ENCODE measurements at places on chromosomes 6 and 20.

DNA sequence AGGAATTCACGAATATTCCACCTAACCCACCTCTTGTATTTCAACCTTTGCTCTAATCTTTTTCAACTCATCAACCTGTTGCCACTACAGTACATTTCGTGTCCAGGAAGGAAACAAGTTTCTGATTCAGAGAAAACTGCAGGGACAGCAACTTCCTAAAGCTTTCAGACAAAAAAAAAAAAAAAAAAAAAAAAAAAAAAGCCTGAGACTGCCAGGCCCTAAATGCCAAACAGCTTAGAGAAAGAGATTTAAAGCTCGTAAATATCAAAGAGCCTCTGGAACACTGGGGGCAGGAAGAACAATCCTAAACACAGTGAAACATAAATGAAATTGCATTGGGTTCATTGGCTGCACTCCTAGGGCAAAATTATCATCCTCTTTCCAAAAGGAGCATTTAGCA lies 411.2 kb upstream of the SPTLC3 start:
- DNase-seq, result no peak

GRCh38 chr6:43803783-43804549 lies 34.0 kb downstream of the VEGFA start:
- no peak for DNase-seq

DNA sequence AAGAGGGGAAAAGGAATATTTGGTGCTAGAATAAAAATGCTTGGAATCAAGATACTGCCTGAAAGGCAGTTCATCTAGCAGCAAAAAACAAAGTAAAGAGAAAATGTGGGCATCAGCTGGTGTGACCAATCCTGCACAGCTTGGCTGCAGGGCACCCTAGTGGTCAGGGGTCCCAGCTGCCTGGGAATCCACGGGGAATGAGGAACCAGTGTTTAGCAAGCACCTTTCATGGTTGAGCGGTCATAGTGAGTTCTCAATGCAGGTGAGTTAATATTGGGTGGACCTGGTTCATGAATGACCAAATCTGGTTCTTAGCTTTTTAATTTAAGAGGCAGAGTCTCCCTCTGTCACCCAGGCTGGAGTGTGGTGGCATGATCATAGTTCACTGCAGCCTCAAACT lies 53.3 kb downstream of the CAP2 start:
- no peak for DNase-seq

DNA sequence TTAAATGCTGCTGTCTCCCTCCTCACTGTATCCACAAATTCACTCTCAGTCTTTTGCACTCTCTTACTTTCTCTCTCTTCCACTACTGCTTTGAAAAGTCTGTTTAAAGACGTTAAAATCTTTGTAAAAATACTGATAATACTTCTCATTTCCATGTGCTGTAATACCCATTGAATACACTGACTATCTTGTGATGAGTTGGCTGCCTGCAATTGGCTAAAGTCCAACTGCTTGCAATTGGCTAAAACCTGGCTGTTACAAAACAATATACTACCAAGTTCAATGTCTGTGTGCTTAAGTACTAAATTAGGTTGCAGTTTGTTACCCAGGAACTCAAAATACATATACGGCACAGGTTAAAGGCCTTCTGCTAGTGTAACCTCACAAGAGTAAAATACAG lies 264.8 kb downstream of the THBS2 start:
- no peak for DNase-seq

GRCh38 chr6:30942338-30943060 lies 1.7 kb downstream of the MUCL3 start:
- no peak for DNase-seq

GRCh38 chr20:25447671-25448070 lies 40.2 kb downstream of the GINS1 start:
- DNase-seq, result no peak

GRCh38 chr6:86941461-86941860 lies 4.1 kb downstream of the HTR1E start:
- DNase-seq, result no peak

GRCh38 chr20:49344975-49345374 lies 67.1 kb upstream of the ZNFX1 start:
- peak; percentile 68 for DNase-seq

DNA sequence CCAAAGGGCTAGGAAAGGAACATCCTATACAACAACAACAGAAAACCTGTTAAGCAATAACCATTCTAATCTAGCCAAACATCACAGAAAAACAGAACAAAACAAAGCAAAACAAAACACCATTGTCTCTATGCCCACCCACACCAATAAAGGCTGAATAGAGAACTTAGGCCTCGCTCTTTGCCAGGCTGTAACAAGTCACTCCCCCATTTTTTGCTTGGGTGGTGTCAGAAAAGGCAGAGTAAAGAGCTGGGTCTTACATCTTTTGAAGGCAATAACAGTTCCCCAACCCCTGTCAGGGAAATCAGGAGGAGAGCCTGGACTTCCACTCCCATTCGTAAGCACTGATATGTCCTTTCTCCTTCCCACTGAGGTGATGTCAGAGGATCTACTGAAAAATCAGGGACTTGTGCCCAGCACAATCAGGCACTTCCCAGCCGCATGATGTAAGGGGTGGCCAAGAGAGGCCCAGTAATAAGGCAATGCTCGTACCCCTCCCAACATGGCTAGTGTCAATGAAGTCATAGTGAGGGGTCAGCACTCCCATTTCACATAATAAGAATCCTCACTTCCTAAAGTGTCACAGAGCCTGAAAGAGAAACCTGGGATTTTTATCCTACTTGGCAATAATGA lies 31.0 kb downstream of the THEMIS start:
- no peak for DNase-seq

DNA sequence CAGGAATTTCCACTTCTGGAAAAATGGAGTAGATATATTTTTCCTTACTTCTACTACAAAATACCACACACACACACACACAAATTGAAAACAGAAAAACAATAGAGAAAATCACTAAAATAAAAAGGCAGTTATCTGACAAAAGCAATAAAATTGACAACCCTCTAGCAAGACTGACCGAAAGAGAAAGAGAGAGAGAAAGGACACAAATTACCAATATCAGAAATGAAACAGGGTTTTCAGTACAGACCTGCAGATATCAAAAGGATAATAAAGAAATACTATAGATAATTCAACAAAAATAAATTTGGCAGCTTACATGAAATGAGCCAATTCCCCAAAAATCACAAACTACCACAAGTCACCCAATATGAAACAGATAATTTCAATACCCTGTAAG lies 104.7 kb downstream of the OPRM1 start:
- no peak for DNase-seq

GRCh38 chr6:78614961-78615360 lies 252.4 kb upstream of the IRAK1BP1 start:
- DNase-seq, result no peak

DNA sequence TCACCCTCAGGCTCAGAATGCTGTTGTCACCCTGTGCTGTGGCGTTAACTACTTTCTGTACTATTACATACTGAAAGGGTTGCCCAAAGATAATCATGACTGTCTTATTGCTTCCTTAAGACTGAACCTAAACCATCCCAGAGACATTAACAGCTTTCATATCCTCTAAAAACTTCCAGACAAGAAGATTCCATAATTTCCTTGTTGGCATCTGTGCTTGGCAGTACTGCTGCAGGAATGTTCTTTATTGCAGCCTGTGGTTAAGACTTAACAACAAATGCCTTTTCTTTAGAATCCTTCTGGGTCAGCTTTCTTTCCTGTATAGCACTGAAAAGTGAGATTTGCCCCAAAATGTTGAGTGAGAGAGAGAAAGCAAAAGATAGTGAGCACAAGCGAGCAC lies 109.7 kb downstream of the GJA10 start:
- DNase-seq, result no peak

GRCh38 chr6:45681860-45682511 lies 304.3 kb upstream of the SUPT3H start:
- no peak for DNase-seq

- DNase-seq, result no peak
Observed at GRCh38 chr6:104754788-104755409, 104.8 kb downstream of the HACE1 start.

DNA sequence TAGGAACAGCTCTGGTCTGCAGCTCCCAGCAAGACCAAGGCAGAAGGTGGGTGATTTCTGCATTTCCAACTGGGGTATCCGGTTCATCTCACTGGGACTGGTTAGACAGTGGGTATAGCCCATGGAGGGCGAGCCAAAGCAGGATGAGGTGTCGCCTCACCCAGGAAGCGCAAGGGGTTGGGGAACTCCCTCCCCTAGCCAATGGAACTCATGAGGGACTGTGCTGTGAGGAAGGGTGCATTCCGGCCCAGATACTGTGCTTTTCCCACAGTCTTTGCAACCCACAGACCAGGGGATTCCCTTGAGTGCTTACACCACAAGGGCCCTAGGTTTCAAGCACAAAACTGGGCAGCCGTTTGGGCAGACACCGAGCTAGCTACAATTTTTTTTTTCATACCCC lies 21.8 kb downstream of the HDDC2 start:
- DNase-seq, result no peak

DNA sequence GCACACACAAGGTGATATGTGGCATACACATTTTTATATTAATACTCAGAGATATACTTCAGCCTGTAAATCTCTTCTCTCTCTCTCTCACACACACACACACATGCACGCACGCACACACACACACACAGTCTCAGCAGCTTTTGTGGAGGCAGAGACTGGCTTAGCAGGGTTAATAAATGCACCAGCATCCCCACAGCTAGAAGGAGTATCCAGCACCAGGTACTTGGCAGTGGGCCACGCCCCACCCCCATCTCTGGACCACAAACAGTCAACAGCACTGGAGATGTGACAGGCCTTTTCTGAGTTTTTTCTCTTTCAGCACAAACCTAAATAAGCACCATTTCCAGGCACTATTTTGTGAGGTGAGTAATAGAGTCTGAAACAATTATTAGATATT lies 47.3 kb upstream of the LRFN2 start:
- no peak for DNase-seq

- DNase-seq, result no peak
Observed at GRCh38 chr6:6495851-6496250, 92.7 kb upstream of the LY86 start.

DNA sequence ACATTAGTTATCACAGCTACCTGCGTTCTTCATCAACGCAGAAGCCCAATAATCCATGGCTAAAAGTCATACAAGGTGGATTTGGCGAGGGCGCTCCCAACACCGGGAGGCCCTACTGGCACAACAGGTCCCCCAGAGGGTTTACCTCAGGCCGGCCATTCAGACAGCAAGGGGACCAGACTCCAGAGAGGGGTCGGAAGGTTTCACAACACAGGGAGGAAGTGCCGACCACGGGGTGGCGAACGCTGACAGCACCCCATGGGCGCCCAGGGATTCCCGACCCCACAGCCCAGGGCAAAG lies 1515.9 kb upstream of the DEFB115 start:
- DNase-seq, result no peak

DNA sequence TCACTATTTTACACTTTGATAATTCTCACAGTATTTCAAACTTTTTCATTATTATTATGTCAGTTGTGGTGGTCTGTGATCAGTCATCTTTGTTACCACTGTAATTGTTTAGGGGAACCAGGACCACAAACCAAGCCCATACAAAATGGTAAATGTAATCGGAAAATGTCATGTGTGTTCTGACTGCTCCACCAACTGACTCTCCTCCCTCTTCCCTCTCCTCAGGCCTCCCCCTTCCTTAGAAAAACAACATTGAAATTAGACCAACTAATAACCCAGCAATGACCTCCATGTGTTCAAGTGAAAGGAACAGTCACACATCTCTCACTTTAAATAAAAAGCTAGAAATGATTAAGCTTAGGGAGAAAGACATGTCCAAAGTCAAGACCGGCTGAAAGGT lies 63.8 kb downstream of the GMDS start:
- DNase-seq, result no peak

- DNase-seq, result no peak
Observed at GRCh38 chr6:142387997-142388815, 86.4 kb downstream of the ADGRG6 start.

- DNase-seq, result no peak
Observed at GRCh38 chr6:152087701-152088100, 280.2 kb downstream of the ESR1 start.

DNA sequence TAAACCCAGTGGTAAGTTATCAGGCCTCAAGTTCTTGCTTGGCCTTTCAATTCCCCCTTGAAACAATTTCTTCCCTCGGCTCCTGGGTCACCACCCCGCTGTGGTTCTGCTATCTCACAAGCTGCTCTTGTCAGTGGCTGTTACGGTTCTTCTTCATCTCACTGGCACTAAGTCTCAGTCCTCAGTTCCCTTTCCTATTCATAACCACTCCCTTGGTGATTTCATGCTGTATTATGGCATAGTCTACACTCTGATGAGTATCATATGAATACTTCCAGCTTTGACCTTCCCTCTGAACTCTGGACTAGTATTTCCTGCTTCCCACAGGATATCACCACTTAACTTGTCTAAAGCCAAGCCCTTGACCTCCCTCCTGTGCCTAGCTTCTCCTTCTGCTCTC lies 7.9 kb downstream of the TAAR1 start:
- no peak for DNase-seq

- DNase-seq, result no peak
Observed at GRCh38 chr6:109447878-109448555, 7.5 kb downstream of the SMPD2 start.

DNA sequence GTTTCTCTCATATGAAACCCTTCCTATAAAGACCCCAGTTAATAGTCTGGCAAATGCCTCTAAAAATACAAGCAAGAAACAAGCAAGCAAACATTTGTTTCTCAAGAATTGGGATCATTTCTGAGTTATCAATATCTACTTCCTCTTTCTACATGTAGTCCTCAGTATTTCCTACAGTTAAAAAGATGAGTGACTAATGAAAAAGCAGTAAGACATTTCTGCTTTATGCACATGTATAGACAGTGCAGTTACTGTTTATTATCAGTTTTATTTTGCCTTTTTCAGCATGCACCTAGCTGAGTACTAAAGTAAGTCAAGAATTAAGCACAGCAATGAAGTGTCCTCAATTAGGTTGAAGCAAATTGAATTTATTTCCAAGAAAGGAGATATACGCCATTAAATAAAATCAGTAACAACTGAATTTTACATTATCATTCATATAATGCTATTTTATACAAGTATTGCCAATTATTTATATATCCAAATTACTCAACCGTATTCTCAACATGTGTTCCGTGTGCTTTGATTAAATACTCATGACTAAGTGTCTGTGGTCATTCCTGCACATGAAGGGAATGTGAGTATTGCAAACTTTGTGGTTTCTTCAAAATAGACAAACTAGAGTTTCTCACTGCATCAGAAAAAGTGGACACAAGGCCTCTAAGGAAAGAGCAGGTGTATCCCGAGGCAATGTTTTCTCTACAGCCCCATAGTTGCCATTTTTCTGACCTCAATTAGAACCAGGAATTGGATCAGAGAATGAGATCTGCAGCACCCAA lies 159.3 kb upstream of the MARCKS start:
- no peak for DNase-seq

GRCh38 chr6:80442366-80442765 lies 335.9 kb downstream of the BCKDHB start:
- no peak for DNase-seq

GRCh38 chr6:26022737-26023136 lies 60.1 kb downstream of the TRIM38 start:
- no peak for DNase-seq

DNA sequence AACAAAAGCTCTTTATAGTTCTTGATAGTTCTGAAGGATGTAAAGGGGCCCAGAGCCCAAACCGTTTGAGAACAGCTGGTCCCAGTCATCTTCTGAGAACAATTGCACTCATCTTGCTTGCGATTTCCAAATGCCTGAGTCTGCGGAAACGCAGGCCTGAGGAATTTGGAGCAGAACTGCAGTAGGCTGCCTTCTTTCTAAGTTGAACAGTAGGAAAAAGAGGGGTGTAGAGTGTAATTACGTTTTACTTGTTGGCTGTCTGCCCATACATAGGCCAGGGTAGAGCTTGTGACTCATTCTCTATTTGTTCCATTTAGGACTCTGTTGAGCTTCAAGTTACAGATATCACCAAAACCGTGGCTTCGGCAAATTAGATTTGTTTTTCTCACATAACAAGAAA lies 42.0 kb upstream of the KIF16B start:
- DNase-seq, result no peak

All from spinal cord (tissue), 10 donors.